ENCODE measurements at places on chromosomes 16 and 17.

- H3K27ac ChIP-seq: no peak overlapping the region
- H3K36me3 ChIP-seq: no peaks in the 10 kb centered on the region
- no peak for DNase-seq
- no peaks in the 10 kb centered on the region for H3K27me3 ChIP-seq
- no peak overlapping the region for H3K4me3 ChIP-seq
Measured at GRCh38 chr17:69749911-69750310, 325.1 kb upstream of the KCNJ16 start.

DNA sequence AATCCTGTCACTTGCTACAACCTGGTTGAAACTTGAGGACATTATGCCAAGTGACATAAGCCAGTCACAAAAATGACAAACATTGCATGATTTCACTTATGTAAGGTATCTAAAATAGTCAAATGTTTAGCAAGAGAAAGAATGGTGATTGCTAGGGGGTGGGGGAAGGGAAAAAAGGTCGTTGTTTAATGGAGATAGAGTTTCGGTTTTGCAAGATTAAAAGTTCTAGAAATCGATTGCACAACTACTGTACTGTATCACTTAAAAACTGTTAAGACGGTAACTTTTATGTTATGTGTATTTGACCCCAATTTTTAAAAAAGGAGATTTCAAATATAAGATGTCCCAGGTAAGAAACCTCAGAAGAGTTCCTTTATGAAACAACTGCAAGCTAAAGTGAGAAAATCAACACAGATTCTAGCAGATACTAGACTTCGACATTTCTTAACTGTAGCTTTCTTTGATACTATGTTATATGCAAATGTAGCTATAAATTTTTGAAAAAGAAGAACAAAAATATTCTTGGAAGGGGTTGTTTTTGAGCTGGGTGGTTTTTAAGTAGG is 5.9 kb downstream of the MEOX1 start:
- H3K4me1 ChIP-seq: no peaks in the 10 kb centered on the region
- H3K27ac ChIP-seq: no peak overlapping the region
- no peak overlapping the region for H3K4me3 ChIP-seq
- DNase-seq: no peak
- no peaks in the 10 kb centered on the region for H3K36me3 ChIP-seq
- H3K27me3 ChIP-seq: no peaks in the 10 kb centered on the region

DNA sequence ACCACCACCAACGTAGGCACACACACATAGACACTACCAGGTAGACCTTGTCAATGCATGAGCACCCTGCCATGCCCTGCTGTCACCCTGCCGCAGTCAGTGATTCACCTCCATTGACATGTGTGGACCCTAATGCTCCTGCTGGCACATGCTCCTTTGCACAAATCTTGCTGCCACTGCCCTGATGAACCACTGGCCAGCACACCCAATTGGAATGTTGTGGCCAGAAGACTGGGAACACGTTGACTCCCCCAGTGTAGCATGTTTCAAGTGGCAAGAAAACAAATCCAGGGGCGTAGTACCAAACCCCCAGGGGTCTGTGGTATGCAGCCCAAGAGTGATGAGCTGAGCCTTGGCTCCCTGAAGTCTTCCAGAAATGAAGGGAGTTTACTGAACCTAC is 486.4 kb upstream of the KIF2B start:
- H3K4me3 ChIP-seq: no peak overlapping the region
- DNase-seq: no peak
- H3K4me1 ChIP-seq: no peaks in the 10 kb centered on the region
- H3K36me3 ChIP-seq: no peaks in the 10 kb centered on the region

DNA sequence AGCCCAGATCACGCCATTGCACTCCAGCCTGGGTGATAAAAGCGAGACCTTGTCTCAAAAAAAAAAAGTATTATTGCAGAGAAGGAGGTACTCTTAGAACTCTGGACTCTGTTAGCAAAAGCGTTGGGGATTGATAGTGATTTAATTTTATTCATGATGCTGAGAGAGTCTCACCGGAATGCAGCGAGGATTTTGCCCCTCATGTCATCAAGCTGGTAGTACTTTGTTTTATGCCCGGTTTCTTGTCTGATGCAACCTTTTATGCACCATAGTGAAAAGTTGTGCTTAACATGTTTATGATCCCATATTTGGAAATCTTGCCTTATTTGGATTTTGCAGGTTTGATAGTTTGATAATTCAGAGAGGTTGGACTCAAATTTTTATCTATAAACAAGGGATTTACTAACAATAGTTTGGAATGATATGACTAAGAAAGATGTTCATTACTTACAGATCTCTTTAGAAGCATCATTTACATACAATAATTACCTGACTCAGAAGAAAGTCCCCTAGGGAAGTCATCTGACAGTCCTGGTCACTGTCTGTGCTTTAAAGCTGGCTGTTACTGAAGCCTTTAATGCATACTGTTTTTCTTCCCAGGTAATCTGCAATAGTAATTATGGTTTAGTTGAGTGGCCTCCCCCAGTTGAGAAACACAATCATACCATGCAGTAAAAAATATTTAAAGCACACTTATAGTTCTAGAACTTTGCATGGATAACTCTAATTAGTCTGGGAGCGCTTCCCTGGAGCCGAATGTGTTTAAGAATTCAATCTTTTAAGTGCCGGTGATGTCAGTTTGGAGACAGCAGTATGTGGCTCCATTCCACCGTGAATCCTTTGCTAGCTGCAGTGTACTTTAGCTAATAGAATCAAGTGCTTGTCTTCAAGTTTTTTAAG is 120.9 kb downstream of the PRKCA start:
- no peaks in the 10 kb centered on the region for H3K4me1 ChIP-seq
- no peaks in the 10 kb centered on the region for H3K36me3 ChIP-seq
- no peak overlapping the region for H3K27ac ChIP-seq
- no peak for DNase-seq
- no peaks in the 10 kb centered on the region for H3K27me3 ChIP-seq

DNA sequence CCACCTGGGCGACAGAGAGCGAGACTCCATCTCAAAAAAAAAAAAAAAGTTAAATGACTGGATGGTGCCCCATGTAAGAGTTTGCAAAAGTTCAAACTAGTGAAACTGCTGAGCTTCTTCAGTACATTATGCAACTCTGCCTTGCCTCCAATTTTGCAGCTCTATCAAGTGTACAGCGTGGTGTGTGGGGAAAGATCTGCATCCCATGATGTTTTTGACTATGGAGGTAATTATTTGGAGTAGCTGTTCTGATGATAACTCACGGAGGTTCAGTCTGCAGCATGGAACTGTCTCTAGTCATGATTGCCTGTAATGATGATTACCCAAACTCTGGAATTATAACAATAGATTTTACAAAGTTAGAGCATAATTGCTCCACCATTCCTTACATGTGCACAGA is 149.6 kb downstream of the PITPNC1 start:
- DNase-seq: no peak
- no peaks in the 10 kb centered on the region for H3K27me3 ChIP-seq
- no peak overlapping the region for H3K4me3 ChIP-seq
- peaks cover 12% of the 10 kb centered on the region for H3K4me1 ChIP-seq
- H3K36me3 ChIP-seq: no peaks in the 10 kb centered on the region
- H3K27ac ChIP-seq: no peak overlapping the region

DNA sequence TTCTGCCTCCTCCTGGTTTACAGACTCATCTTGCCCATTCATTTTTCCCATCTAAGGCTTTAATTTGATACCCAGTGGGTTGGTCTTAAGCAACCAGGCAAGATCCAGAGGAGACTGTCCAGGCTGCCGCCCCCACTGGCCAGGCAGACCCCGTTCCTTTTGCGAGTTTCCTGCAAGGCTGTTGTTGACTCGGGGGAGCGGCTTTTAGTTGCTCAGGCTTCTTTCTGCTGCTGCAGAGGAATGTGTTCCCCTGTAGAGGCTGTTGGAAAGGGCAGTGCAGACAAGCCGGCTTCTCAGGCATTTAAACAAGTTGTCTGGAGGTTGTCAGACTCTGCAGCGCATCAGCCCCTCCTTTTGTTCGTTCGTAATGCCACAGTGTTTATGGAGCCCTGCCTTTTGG is 231.2 kb downstream of the PRKCA start:
- H3K27me3 ChIP-seq: no peaks in the 10 kb centered on the region
- H3K36me3 ChIP-seq: no peaks in the 10 kb centered on the region

- no peaks in the 10 kb centered on the region for H3K27me3 ChIP-seq
- no peak for DNase-seq
- H3K4me3 ChIP-seq: no peak overlapping the region
- H3K27ac ChIP-seq: no peak overlapping the region
Measured at GRCh38 chr16:8407351-8407750, 183.0 kb downstream of the TMEM114 start.

DNA sequence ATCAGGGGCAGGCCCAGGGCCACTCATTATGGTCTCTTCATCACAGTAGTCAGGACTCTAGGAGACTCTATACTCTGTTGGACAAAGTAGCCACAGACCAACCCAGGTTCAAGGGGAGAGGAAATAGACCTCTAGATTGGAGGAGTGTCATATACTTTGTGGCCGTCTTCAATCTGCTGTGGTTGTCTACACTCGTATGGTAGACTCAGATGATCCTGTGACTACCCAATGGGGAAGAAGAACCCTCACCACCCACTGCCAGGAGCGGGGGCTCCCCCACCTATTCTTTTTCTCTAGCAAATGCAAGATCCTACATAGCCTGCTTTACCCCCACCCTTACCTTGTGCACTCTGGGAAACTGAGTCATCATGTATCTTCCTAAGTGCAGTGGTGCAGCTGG is 80.5 kb downstream of the KSR1 start:
- H3K27me3 ChIP-seq: no peaks in the 10 kb centered on the region
- no peak overlapping the region for H3K27ac ChIP-seq
- H3K4me1 ChIP-seq: peaks cover 23% of the 10 kb centered on the region
- no peak overlapping the region for H3K4me3 ChIP-seq

GRCh38 chr17:38746004-38746848 is 1.9 kb downstream of the PCGF2 start:
- H3K4me1 ChIP-seq: peaks cover 54% of the 10 kb centered on the region
- peak overlapping the region; percentile 92 for H3K4me3 ChIP-seq
- H3K27me3 ChIP-seq: no peaks in the 10 kb centered on the region
- DNase-seq: no peak

- H3K36me3 ChIP-seq: no peaks in the 10 kb centered on the region
- no peak overlapping the region for H3K27ac ChIP-seq
- H3K4me1 ChIP-seq: no peaks in the 10 kb centered on the region
- no peaks in the 10 kb centered on the region for H3K27me3 ChIP-seq
Measured at GRCh38 chr17:72967277-72967970, 125.1 kb downstream of the SLC39A11 start.
